ENCODE measurements at places on chromosomes 2 and 18.

DNA sequence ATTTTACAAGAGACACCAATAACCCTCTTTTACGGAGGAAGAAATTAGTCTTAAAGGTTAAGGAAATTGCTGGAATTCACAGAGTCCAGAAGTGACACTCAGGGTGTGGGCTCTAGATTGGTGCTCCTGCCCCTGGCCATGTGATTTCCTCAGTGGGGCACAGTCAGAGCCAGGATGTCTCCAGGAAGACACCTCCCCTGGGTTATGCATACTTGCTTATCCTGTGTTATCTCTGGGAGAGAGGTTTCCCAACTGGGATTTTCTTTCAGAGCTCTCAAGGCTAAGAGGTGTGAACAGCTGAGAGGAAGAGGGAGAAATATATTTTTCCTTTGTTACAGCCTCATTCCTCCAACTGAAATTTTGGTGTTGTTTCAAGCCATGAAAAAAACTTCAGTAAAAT, 125.6 kb upstream of the CELF4 start:
- no peak for DNase-seq

DNA sequence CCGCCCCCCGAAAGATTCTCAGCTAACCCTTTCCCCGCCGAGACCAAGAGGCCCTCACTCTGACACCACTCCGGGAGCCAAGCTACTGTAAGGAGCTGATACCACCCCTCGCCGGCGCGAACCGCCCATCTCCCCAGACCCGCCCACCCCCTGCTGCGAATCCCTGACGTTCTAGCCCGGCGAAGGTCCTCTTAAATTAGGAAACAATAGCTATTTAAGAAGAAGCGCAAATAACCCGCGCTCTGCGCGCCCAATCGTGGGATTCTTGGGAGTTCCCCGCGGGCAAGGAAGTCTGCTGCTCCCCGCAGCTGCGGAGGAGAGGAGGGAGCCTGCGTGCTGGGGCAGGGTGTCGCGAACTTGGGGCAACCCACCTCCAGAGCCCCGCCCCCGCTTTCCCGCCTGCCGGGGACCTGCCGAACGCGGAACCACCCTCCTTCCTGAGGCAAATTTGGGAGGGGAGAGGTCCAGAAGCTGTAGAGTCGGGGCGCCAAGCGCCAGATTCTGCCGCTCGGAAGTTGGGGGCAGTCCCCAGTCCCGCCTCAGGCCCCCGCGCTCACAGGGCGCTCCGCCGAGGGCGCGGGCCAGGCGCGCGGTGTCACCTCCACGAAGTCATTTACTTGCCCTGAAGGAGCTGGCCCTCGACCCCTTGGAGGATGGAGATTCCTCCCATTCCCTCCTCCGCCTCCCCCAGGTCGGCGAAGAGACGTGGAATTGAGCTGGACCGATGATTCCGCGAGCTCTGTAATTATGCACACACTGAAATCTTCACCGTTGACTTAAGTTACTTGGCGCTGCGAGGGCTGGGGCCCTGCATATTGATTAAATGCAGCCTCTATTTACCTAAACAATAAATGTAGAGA, 8.4 kb upstream of the SP9 start:
- DNase-seq: no peak

- no peak for DNase-seq
These were observed at the start of gene GALNT5 for GRCh38 chr2:157257312-157258252. Gene GALNT5, plus strand, starts transcription at chr2:157257705. Its CDS starts 378 bp downstream, at chr2:157258083.

GRCh38 chr2:63539416-63540162, 48.7 kb downstream of the WDPCP start:
- no peak for DNase-seq

DNA sequence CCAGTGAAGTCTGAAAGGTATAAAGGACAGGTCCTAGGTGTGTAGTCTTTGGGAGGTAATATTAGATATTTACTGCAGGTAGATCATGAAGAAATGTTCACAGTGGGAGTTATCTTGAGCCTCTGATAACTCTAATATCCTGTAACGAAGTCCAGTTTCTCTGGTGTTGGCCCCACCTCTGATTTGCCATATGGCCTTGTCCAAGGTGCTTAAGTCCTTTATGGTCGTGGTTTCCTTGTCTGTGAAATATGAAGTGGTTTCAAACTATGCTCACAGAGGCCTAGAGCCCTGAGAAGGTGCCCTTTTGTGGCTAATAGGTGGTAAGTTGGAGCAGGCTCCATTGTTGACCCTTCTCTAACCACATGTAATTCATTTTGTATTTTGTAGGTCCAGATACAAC, 190.7 kb downstream of the ICOS start:
- DNase-seq: no peak

- DNase-seq: no peak
These were observed 34.6 kb downstream of the HS6ST1 start for GRCh38 chr2:128284037-128284441.

DNA sequence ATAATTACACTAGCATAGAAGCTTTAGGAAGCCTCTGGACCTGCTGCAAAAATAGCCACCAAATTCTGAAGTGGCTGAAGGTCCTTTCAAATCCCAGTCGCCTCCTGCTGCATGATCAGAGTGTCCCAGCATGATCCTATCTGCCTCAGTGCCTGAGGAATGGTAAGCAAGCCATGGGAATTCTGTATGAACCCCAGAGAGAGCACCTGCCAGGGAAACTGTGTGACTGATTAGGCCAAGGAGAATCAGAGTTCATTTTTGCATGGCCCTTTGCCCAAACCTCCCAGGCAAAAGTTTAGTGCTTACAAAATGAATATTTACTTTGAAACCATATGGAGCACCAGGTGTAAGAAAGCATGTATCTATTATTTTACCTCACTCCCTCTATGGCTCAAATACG, 221.4 kb downstream of the ARL4C start:
- no peak for DNase-seq

DNA sequence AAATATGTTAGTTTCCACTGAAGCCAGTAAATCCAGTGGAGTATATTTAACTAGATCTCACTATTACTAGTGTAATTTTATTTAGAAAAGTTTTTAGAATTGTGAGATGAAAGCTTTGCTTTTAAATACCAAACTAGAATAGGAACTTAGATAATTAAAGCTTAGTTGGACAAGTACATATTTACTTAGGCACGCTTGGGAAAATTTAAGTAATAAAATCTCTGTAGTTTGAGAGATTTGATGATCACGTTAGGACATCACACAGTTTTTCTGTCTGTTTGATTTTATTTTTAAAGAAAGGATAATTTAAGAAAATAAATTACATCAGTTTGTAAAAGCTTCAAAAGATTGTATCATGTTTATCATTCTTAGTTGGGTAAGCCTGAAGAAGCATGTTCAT, 140.8 kb upstream of the IL1R2 start:
- DNase-seq: no peak

DNA sequence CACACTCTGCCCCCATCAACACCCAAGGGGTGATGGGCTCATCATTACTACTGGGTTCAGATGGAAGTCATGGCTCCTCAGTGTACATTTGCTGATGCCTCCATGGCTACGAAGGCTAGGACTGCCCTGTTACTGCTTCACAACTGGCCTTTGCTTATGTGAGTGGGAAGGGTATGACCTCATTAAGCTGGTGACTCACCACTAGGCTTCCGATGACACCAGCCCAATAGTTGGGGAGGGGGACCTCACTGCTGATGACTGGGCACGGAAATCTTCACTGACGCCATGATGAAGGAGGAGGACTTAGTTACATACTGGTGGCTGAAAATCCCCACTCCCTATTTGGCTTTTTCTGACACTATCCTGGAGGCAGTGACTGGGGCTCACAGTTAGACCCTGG, 263.2 kb downstream of the CMPK2 start:
- no peak for DNase-seq

DNA sequence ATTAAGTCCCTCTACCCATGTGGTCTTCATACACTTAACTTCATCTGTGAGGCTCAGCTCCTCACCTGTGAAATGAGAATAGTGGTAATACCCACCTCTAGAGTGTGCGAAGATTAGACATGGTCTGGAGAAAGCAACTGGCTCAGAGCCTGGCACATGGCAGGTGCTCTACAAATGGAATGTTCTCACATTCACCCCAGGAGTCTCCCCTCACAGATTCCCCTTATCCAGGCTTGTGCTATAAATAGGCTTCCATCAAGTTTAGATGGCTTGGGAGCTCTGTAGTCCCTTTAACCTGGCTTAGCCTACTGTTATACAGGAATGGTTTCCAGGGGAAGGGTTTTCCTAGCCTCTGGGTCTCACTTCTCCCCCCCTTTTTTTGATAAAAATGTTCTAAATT, 455.9 kb downstream of the RNF144A start:
- no peak for DNase-seq

DNA sequence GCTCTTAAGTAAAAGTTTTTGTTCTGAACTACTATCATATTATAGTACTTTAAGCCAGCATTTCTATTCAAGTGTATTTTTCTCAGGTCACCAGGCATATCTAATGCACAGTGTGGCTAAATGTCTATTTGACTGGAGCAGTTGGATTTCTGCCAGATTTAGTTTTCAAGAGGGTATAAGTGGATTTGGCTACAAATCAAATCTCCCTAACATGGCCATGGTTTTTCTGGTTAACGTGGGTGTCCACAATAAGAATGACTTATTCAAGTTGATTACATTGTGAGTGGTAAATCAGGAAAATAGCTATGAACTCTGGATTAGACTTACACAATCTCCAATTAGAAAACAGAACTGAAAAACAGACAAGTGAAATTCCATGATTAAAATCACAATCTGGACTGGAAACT, 5.7 kb upstream of the CHN1 start:
- DNase-seq: no peak

DNA sequence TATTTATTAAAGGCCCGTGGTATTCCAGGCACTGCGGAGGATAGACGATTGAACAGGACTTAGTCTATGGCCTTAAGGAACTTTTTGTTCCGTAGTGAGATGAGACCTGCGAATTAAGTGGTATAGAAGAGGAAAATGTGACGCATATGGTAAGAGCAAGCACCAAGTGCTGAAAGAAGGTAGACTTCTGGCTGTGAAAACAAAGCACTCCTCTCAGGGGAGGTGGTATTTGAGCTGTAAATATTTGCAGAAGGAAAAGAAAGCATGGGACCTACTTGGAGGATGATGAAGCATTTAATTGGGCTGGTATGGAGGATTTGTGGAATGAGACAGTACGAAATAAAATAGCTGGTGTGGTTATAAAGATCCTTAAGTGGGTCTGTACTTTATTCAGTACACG, 62.5 kb downstream of the GPR39 start:
- DNase-seq: no peak

DNA sequence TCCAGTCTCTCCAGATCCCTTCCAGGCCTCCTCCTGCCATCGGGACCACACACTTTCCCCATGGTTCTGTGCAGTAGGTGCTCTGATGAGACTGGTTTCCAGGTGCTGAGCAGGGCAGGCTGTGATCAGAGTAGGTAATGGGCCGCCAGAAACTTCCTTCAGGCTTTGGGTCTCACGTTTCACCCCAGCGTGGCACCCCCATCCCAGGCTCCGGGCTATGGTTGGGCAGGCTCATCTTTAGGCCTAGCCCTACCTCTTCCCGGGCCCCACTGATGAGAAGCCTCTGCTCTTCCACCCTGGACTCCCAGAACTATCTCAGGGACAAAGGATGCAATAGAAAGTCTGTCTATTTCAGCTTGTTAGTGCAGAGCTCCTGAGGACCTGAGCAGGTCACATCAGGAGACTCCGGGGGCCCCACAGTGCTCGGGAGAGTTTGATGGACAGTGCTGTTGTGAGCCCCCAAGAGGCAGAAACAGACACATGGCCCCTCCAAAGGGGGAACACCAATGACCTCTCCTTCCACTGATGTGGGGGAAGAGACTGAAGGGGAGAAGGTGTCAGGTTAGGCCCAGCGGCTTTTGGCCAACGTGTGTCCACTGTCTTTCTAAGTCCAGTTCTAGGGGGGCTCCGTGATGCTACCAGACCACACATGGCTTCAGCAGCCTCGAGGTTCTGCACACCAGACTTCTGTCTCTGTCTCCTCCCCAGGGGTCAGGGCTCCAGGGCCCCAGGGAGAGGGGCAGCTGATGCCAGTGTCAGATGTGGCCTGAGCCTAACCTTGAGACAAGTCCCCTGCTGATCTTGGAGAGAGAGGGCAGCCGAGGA, 5.8 kb upstream of the PROM2 start:
- no peak for DNase-seq

DNA sequence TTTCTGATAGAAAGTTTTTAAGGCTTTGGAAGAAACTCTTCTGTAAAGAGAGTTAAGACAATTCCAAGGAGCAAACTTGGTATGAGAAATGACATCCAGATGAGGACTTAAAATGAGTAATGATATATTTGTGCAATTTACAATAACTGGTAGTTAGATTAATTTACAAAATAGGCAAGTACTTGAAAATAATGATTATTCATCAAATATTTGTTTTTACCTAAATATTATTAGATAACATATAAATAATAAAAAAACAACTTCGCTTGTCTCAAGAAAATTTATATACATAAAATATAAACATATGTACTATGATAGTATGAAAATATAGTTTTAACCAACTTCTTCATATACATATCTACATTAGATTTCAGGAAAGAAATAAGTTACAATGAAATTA, 478.5 kb downstream of the TRIB2 start:
- no peak for DNase-seq

DNA sequence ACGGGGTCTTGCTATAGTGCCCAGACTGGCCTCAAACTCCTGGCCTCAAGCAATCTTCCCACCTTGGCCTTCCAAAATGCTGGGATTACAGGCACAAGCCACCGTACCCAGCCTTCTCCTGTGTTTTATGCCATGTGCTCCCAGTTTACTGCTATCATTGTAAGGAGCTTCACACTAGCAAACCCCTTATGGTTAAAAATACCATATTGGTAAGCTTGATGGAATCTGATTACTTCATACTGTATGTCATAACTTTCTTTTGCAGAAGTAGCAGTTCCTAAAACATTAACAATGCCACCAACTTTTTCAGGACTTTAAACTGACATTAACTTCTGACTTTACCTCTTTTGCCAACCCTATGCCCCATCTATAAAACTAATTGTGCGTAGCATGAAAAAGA, 36.2 kb downstream of the HAT1 start:
- DNase-seq: no peak

- DNase-seq: no peak
These were observed 147.7 kb upstream of the SP5 start for GRCh38 chr2:170567429-170567828.

- no peak for DNase-seq
These were observed 520.0 kb downstream of the TXNL1 start for GRCh38 chr18:56118422-56118821.

- DNase-seq: no peak
These were observed 84.2 kb downstream of the TGFA start for GRCh38 chr2:70469435-70469834.

- no peak for DNase-seq
These were observed 335.8 kb downstream of the TRIB2 start for GRCh38 chr2:13052547-13052946.

DNA sequence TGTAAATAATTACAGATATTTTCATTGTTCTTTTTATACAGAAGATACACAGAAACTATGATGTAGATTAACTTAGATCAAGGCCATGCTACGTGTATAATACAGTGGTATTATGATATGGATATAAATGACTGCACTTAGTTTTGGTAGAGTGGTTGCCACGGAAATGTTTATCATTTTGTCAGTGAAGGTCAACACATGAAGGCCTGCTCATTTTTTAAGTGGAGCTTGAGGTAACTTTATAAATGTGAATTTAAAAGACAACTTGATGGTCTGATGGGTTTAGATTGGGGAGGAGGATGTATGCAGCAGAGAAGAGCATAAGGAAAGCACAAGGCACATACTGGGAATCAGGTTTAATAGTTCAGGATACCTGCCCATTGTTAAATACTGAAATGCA, 14.4 kb upstream of the BBS5 start:
- no peak for DNase-seq

GRCh38 chr18:3014503-3015203, 1.7 kb upstream of the LPIN2 start:
- DNase-seq: no peak

- no peak for DNase-seq
These were observed 67.7 kb downstream of the HPCAL1 start for GRCh38 chr2:10370390-10370789.
